ENCODE measurements at places on chromosomes 6 and 20.

DNA sequence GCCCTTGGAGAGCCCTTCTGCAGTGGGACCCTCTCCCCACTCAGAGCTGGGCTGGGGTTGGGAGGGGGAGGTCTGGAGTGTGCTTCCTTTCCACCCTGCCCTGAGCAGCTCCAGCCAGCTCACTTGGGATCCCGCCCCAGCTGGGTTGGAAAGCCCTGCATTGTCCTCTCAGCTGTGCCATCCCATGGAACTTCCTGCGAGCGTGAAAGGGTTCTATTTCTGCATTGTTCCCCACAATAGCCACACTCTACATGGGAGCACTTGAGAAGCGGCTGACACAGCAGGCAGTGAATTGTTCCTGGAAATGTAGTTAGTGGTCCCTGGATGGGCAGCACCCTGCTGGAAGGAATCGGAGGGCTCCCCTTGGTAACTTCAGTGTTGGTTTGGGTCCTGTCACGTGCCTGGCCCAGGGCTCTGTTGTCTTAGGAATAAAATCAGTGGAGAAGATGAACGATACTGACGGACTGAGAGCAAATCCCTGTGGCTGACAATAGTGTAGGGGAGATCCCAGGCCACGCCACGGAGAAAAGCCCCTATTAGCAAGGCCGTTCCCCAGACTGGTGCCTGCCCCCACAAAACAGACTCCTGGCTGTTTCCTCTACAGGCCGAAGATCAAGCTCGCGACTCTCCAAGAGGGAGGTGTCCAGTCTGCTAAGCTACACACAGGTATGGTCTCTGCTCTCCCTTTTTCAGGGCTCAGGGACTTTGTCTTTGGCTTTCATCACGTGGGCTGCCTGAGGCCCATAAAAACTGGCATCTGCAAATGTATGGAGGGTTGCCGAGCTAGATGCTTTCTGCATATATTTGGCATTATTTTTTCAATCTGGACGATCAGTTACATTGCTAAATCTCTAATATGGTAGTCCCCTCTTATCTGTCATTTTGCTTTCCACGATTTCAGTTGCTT is 18.8 kb downstream of the DNMT3B start:
- DNase-seq = no peak

DNA sequence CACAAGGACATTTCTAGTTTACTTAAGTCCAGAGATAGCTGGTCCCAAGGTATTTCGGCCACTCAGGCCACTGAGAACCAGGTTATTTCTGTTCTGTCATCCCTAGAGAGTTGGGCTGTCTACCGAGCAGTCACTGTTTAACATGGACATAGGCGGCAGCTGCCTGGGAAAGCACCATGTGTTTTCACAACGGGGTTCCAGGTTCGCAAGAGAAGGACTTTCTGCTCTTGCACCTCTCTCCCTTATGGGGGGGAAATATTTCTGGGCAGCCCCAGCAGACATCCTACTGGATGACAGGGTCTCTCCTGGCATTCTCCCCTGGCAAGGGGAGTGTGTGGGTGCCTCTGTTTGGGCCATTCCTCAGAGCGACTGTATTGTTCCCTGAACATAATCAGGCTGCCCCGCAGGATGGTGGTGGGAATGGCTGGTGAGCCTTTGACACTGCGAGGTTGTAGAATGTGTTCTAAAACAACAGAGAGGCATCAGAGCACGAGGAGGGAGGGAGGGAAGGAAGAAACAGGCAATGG is 64.4 kb upstream of the DUSP22 start:
- DNase-seq = no peak

GRCh38 chr6:163888030-163888819 is 473.7 kb downstream of the QKI start:
- DNase-seq = no peak

- no peak for DNase-seq
Observed at GRCh38 chr20:37438464-37439222, 82.4 kb upstream of the NNAT start.

GRCh38 chr6:3209114-3210023 is 18.1 kb downstream of the TUBB2B start:
- no peak for DNase-seq

- no peak for DNase-seq
Observed at GRCh38 chr6:39425346-39426072, 103.0 kb upstream of the KCNK16 start.

DNA sequence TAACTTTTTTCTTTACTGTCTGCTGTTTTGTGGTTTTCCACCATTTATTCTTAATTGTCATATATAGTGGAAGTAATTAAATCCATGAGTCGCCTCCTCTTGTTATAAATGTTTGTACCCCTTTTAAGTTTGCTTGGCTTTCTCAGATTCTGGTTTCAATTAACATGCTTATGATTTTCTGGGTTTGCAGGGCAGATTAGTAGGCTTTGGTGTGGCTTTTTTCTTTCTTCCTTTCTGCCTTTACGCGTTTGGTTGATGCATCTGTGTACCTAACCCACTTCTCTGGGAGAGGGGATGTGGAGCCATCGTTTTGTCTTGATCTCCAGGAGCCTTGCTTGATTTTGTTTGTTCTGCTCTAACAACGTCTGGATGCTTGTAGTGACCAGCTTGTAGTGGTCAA is 100.4 kb downstream of the JARID2 start:
- DNase-seq = no peak

GRCh38 chr6:155219299-155219698 is 44.5 kb upstream of the CLDN20 start:
- DNase-seq = no peak

DNA sequence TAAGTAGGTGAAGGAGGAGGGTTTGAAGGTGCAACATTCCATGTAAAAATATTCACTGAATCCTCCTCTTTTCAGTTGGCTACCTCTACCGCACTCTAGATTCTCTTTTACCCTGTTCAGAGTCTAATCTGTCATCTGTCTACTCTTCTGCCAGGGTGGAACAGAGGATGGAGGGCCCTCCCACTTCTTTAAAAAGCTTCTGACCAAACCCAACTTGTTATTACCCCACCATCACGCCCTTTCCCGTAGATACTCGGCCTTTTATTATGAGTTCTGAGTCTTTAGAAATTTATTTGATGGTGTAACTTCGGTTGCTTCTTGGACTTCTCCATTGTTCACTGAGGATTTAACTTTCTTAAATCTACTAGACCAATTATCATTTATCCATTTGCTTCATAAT is 11.7 kb downstream of the STX11 start:
- DNase-seq = no peak

- no peak for DNase-seq
Observed at GRCh38 chr6:31771992-31772358, 5.2 kb downstream of the VWA7 start.

DNA sequence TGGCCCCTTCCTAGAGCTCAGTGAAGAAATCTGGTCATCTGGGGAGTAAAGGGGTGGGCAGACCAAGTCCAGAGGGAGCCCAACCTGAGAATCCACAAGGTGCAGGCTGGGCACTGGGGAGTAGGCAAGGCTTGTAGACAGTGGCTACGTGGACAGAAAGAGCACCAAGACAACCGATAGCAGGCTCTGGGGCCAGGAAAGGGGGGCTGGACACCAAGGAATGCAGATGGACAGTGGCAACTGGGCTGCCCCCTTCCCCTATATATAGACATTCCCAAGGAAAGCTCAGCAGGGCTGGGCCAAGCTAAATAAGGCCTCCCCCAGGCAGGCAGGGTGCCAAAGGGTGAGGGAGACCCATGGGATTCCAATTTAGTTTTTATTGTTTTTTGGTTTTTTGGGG is 1.5 kb upstream of the TNNC2 start:
- DNase-seq = no peak

DNA sequence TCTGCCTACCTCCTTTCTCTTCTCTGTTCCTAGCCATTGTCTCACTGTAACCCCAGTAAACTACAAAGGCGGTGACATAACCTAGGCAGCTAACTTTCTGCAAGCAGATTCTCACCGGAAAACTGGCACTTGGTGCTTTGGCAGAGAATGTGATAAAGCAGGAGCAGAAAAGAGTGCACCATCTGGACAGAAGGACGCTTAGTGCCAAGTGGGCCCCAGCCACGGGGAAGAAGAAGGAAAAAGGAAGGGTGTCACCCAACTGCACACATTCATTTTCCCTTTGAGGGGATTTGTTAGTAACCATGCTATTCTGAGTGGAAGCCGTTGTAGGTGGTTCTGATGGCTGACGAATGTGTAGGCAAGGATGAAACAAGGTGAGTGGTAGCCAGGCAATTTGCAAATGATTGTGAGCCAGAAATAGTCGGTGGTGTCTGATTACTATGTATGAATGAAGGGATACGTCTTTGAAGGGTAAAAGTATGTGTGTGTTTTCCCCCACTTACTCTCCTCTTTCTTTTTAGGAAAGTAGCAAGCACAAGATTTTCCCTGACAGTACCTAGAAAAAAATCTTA is 148.3 kb upstream of the STXBP5 start:
- no peak for DNase-seq

DNA sequence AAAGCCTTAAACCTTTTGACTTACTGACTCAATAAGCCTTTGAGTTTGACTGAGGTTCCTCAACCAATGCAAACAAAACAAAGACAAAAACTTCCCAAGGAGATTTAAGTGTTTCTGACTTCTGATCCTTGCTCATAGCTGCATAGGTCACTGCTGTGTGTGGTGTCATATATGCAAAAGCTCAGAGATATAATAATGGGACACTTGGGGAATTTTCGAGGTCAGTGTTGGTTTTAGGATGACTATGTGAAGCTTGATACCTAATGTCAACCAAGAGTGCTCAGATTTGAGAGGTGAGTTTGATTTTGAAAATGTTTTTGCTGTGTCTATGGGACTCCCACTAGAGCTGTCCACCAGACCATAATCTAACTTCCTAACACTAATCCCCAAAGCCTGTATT is 26.2 kb downstream of the ZKSCAN8 start:
- no peak for DNase-seq

DNA sequence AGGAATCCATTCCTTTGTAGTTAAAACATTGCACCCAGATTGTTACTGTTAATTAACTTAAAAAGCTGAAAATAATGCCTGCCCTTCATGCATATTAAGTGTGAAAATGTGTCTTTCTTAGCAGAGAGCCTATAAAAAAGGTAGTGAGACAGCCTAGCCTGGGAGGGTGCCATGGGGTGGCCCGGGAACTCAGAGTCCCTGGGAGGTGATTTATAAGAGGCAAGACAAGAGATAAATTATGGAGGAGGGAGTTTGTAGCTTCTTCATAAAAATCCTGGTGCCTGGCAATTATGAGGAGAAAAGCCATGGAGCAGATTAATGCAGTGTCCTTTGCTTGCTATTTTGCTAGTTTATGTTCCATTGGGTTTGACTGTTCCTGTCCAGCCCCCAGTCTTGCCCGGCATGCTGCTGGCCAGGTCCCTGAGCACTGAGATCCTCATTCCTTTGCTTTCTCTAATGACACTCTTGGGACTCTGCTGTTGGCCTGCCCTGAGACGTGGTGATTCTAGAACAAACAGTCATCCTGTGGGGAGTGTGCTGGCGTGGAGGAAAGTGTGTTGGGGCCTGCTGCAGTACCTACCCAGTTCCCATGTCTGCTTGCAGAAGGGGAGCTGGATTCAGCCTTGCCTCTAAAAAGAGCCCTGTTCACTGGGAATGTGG is 4.2 kb downstream of the MLN start:
- no peak for DNase-seq

DNA sequence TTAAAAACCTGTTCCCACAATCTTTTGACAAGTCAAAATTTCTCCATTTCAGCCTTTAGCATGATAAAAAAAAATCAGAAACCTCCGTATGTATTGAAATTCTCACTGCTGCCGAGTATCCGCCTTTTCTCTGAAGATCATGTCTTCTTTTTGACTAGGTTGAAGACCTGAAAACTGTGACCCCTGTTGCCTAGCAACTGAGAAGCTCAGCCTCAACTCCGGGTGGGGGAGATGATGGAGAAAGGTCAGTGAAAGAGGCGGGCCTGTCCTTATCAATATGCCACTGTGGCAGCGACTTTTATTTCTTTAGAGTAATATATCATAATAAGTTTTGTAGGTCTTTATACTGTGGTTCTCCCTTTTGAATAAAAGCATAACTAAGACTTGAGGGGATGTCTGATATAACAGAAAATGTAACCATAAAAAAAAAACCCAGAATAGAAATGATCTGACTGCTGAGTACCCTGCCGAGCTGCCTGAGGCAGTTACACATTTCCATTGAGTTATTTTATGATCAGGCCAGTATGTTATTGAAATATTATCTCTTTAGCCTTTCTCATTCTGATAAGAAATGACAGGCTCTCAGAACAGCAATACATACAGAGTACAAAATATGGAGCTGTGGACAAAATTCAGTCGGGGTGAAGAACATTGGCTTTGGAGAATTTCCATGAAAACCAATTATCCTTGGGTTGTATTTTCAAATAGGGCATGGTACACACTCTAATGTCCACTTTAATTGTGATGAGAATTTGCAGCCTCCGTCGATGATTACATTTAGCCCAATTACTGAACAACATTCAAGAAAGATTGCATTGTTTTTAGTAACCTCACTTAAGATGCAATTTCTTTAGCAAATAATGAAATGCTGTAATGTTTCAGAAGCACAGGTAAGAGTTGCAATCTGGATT is 136.7 kb upstream of the EEF1E1 start:
- no peak for DNase-seq

DNA sequence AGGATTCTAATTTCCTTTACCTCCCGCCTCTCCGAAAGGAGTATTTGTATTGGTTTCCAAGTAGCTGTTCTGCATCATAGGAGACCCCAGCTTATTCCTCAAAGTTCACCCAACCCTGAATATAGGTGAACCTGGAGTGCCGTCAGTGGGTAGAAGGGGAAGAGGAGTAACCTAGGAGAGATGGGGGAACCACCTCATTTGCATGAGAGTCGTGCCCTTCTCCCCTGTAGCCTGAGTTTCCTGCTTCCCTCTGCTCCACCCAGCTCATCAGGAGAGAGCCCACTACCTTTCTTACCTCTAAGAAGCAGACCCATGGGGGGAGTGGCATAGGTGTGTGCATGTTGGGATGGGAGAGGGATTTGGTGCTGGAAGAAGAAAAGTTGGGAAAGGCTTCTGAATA is 17.3 kb upstream of the WFDC2 start:
- no peak for DNase-seq

DNA sequence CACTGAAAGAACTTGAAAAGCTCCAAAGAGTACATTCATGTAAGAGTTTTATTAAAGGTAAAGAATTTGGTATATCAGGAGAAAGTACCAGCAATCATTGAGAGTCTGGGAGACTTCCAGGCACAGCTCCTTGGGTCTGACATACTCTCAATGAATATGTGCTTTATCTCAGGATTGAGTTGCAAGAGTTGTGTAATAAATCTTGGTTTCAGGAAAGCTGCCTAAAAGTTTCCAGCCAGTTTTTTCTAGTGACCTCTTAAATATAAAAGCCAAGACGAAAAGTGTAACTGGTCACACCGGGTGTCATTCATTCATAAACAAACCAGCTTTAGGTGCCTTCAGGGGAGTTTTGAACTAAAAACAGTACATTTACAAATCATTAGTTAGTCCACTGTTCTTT is 21.6 kb upstream of the GJA1 start:
- DNase-seq = no peak

- no peak for DNase-seq
Observed at GRCh38 chr6:63644668-63645326, 9.2 kb downstream of the PHF3 start.

Data from T-helper 1 cell (primary cell).